ENCODE measurements at places on chromosomes 16 and 17.

- no peak for DNase-seq
Measured at GRCh38 chr17:45740553-45741330, 43.4 kb upstream of the CRHR1 start.

DNA sequence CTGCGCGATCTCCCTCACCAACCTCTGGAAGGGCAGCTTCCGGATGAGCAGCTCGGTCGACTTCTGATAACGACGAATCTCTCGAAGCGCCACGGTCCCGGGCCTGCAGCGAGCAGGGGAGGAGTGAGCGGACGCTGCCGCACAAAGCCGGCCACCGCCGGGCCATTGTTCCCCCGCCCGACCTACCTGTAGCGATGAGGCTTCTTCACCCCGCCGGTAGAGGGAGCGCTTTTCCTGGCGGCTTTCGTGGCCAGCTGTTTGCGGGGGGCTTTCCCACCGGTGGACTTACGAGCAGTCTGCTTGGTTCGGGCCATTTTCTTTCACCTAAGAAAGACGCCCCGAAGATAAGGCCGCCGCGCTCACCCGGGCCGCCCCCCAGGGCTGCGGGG is 5.8 kb upstream of the UNK start:
- no peak for DNase-seq

- no peak for DNase-seq
Measured at GRCh38 chr17:61131585-61131984, 268.1 kb upstream of the TBX2 start.

- peak; percentile 7 for DNase-seq
Measured at GRCh38 chr16:49464093-49464492, 90.5 kb downstream of the C16orf78 start.
